ENCODE measurements at places on chromosomes 5 and 9.

DNA sequence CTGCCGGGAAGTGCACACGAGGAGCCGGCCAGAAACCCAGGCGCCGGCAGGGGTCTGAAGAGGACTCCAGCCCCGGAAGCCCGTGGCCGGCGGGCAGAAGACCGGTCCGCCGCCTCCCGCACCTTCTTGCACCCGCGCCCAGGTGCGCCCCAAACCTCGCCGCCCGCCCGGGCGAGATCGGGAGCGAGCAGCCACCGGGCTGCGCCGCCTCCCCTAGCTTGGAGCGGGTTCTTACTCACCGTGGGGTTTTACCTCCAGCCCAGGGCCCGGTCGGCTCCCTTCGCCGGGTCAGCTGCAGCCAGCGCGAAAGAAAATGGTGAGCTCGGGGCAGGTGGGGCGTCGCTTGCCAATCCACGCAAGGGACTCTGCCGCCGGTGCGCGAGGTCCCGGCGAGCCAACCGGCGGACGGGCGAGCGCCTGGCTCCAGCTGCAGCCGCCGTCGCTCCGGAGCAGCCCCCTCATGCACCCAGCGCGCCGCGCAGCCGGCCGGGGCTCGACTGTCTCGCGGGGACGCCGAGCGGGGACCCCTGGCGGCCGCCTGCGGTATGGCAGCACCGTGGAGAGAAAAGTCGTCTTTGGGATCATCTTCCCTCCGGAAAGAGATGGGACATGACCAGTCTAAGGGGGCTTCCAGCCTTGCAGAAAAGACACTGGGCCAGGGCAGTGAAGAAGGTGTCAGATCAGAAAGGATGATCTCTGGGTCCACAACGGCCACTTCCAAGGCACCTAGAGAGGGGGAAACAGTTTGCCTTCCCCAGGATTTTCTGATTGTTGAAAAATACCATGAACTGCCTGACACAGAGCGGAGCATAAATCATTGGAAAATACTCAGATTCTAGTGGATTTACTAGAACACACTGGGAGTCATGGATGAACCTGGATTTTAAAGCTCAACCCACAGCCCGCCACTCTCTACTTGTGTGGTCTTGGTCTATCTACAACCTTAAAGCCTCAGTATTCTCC lies at the start of gene MOB3B:
MOB3B (minus strand) TSS at position 499 of the 963 bp plus-strand sequence. CDS start 74,264 bp downstream, outside the sequence.
- DNase-seq, result peak; percentile 77

- DNase-seq, result peak; percentile 6
Measured at GRCh38 chr9:83166372-83166771, 103.4 kb upstream of the RASEF start.

DNA sequence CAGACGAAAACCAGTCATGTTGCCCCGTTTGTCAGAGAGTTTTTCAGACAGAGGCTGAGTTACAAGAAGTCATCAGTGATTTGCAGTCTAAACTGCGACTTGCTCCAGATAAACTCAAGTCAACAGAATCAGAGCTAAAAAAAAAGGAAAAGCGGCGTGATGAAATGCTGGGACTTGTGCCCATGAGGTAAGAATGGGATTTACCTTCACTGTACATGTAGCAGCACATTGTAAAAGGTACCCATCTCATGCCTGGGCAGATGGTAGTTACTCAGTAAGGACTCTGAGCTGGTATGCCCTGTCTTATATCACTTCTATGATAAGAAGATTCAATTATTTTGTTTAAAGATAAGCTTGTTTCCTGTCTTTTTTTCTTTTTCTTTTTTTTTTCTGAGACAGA lies 38.8 kb downstream of the RAD50 start:
- DNase-seq, result no peak

DNA sequence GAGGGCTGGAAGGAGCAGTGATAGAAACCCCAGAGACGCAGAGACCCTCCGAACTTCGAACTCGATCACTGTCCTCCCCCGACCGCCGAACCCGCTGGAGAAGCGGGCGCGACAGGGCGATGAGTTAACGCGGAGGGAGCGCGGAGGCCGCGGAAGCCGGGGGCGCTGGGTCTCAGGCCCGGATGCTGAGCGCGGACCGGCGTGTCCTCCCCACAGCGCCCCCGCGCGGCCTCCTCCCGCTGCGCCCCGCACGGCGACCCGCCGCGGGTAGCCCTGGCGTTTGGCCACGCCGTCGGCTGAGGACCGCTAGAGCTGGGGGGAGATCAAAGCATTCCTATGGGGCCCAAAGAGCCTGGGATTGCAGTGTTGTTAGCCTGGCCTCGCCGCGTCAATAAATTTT lies 7.7 kb upstream of the DMRT2 start:
- no peak for DNase-seq

DNA sequence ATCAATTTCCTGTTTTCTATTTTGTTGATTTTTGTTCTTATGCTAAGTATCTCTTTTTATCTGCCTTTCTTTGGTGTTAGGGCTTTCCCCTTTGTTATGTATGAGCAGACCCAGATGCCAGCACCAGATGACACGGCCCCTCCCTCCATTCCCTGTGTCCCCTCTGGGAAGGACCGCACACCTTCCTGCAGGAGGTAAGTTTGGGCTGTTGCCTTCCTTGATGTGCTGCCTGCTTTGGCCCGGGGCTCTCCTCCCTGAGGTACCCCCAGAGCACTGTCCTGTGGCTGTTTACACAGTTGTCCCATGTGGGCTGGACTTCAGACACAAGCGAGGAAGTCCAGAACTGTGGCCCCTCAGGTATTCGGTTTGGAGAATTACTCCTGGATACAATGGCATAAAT lies 343.8 kb upstream of the IRX1 start:
- DNase-seq, result no peak

DNA sequence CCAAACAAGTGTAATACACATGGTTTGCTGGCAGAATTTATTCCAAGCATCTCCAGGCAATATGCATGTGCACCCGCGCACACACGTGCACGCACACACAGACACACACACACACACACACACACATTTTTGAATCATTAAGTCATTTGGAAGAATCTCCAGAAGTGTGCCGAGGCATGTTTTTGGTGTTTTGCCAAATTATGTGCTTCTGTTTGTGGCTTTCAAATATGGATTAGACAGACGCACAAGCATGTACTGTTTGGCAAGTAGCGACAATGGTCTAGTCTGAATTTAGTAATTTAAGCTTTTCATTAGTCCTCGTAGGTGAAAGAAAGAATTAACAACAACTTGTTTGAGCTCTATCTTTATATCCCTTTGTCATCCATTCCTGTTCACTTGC lies 36.7 kb downstream of the NFIB start:
- DNase-seq, result no peak

- DNase-seq, result no peak
Measured at GRCh38 chr5:92769978-92770377, 811.0 kb downstream of the NR2F1-AS1 start.

- DNase-seq, result no peak
Measured at GRCh38 chr9:119611565-119611964, 242.3 kb upstream of the BRINP1 start.

- no peak for DNase-seq
Measured at GRCh38 chr5:3311433-3311832, 284.2 kb upstream of the IRX1 start.

DNA sequence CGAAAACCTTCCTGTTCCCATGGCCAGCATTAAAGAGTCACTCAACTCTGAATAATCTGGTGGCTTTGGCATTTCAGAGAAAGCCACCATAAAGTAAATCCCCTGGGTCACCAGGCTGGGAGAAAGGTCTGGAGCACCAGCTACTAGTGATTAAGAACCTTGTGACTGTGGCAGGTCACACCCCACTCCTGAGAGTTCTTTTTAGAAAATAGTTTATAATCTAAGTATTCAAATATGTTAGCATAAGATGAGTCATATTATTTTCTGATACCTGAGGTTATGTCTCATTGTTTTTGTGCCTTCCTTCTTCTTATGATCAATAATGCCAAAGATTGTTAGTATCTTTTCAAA lies 351.7 kb downstream of the ARRDC3 start:
- no peak for DNase-seq

DNA sequence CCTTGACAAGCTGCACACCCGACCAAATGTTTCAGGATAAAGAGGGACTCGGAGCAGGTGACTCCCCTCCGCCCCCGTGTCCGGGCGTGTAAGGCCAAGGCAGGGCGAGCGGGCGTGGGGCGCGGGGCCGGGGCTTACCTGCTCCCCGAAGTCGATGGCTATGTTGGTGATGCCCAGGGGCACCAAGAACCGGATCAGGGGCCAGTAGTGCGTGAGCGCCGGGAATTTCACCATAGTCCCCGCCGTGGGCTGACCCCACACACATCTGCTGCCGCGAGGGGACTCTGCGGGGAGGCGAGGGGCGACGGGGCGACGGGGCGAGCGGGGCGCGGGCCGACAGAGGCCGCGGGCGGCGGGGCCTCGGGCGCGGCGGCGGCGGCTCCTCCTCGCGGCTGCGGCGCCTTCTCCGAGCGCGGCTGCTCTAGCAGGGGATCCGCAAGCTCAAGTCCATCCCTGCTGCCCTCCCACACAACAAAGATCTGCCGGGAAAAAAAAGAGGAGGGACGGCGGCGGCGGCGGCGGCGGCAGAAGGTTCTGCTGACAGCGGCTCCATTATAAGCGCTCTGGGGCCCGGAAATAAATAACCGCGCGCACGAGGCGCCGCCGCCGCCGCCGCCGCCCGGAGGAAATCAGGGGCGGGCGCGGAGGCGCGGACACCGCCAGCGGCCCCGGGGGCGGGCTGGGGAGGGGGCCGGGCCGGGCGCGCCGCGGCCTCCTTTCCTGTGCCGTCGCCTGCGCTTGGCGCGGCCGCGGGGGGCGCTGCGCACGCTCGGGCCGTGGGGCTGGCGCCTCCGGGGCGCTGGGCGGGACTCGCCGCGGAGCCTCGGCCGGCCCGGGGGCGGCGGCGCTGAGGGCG lies at the start of gene ANKH:
ANKH (minus strand) TSS at position 565 of the 856 bp plus-strand sequence; CDS start at position 234, 331 bp downstream.
- peak; percentile 80 for DNase-seq

DNA sequence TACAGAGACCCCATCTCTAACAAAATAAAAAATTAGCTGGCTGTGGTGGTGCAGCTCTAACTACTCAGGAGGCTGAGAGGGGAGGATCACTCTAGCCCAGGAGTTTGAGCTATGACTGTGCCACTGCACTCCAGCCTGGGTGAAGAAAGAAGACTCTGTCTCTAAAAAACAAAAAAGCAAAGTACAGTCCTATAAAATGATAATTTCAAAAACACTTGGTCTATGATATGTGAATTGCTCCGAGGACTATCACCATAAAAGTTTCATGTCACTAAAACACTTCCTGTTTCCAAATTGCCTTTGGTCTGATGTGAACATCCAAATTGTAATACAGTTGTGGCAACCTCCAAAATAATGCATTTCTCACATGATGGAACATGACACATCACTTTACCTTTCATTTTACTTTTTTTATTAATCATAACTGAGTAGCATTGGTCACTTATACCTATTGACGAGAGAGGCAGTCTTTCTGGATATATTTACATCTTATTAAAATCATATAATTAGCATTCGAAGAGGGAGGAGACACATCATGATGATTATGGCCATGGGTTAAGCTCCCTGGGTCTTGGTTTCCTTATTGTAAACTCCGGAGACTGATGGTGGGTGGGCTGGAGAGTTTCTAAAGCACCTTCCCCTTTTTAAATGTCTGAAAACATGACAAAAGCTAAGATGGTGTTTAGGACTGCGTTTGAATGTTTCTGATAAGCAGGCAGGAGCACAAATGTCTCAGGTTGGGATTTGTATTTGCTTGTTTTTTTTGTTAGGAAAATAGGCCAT lies 25.8 kb upstream of the CD180 start:
- no peak for DNase-seq
